ENCODE measurements at places on chromosomes 1 and 21.

GRCh38 chr1:39833121-39833520 is 44.5 kb upstream of the BMP8B start:
- DNase-seq: no peak

DNA sequence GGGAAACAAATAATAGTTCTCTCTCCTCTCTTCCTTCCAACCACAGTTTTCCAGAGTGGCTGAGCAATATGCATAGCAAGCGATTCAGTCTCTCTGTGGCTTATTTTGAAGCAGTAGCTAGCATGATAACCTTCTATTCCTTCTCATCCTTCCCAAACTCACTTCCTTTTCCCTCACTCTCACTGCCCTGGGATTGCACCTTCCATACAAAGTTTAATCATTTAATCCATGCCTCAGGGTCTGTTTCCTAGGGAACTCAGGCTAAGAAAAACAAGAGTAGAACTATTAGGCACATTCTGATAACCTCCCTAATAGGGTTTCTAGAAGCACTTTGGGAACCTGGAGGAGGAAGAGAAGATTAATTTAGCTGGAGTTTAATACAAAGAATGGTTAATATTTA is 97.7 kb upstream of the S1PR1 start:
- DNase-seq: no peak

DNA sequence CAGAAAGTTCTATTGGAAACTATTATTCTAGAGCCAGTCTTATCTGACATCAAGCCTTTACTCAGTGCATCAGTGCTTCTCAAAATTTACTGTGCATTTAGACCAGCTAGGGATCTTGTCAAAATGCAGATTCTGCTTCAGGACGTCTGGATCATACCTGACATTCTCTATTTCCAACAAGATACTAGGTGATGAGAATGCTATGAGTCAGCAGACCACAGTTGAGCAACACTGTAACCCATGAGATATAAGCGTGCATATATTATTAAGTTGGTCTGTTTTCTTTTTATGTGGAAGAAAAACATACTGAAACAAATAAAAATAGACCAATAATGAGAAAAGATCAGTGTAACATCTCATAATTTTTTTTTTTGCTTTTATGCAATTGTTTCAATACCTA is 40.4 kb upstream of the KCNH1 start:
- no peak for DNase-seq

DNA sequence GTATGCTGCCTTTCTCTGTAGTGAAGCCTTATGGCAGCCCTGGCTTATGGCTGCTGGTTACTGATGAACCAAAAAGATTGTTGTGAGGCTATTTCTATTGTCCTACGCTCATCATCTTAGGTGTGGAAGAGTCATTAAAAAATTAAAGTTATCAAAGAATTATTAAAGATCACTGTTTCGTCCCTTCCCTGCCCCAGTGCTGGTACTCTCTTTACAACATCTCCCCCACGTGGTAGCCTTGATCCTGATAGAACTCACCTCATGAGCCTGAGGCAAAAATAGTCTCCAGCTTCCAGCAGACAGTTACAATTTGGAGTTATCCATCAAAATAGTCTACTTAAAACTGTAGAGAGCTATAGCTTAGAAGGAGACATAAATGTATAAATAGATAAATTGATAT is 201.5 kb downstream of the S1PR1 start:
- DNase-seq: no peak

- DNase-seq: no peak
Observed at GRCh38 chr1:1371746-1372711, 3.0 kb downstream of the AURKAIP1 start.

- DNase-seq: no peak
Observed at GRCh38 chr1:59146651-59147358, 150.1 kb upstream of the FGGY start.

GRCh38 chr1:9890224-9890731 is 19.8 kb downstream of the CTNNBIP1 start:
- DNase-seq: peak; percentile 56

GRCh38 chr1:34362949-34363348 is 186.2 kb downstream of the C1orf94 start:
- DNase-seq: no peak

GRCh38 chr1:64135462-64136223 is 67.8 kb upstream of the UBE2U start:
- no peak for DNase-seq

- DNase-seq: no peak
Observed at GRCh38 chr1:212288615-212289014, 3.4 kb downstream of the PPP2R5A start.

DNA sequence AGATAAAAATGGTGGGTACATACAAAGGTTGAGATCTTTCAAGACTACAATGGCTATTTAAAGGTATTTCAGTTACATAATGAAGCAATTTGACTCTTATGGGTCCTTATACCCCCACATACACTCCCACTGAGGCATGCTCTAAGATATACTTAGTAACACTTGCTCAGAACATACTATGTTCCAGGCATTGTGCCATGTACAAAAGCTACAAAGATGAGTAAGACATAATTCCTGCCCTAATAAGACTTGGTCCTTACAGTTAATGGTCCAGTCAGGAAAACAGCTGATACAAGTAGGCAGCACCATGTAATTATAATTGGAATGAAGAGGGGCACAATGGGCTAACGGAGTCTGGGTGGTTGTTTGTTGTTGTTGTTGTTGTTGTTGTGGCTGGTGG is 166.7 kb upstream of the BEND5 start:
- no peak for DNase-seq

DNA sequence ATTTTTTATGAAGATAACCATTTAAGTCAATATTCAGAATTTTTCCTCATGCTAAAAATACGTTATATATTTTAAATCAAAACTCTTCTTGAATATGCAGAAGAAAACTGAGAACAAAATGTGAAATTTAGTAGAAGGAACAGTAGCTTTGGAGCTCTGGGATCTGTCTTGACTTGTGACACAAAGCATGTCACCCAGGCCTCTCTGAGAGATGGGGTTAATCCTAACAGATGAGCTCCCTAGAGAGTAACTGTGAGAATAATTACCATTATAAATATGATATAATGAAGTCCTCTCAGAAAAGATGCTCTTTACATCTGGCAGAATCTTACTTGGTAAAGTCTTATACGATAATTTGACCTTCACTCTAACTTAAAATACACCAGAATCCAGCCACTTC is 272.0 kb downstream of the PTPRC start:
- no peak for DNase-seq

- DNase-seq: no peak
Observed at GRCh38 chr1:90550626-90551406, 166.3 kb downstream of the BARHL2 start.

- DNase-seq: no peak
Observed at GRCh38 chr1:54124472-54124871, 28.3 kb downstream of the CDCP2 start.

GRCh38 chr1:117919376-117919775 is 10.0 kb downstream of the GDAP2 start:
- DNase-seq: peak; percentile 3

GRCh38 chr1:235838021-235838420 is 28.7 kb downstream of the LYST start:
- no peak for DNase-seq

DNA sequence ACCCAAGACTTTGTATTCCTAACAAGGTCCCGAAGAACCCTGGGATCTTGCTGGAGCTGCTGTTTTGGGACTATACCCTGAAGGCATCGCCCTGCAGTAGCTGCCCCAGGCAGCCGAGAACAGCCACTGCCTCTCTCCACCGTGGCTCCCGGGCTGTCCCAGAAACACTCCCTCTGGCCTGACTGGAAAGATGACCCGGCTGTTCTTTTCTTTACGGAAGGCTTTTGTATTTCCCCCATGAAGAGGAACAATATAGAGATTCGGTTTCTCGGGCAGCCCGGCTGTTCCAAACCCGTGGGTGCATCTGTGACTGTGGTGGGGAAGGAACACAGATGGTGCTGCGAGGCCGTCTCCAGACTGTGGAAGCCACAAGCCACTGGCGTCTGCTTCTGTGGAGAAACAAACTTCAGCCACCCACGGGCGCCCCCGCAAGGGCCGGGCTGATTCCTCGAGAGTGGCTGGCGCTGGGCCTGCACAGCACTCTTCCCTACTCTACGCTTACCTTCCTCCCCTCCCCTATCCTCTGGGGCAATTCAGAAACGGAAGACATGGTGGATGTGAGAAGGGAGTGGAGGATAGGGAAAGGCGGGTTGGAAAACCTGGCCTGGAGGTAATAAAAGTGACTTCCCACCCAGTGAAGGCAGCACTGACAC is 33.7 kb upstream of the VASH2 start:
- no peak for DNase-seq

DNA sequence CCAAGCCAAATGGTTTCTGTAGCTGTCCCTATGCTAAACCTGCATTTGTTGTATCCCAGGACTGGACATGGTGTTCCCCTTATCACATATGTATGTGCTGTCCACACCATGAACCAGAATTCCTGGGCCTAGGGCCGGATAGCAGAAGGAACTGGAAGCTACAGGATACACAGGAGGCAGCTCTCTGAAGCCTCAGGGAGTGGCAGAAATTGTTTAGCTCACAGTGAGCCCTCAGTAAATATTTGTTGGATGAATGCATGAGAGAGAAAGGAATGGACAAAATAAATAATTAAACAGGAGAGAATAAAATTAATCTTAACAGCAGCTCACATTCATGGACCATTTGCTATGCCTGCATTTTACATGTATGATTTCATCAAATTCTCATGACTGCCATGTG is 2.1 kb downstream of the NIPAL3 start:
- no peak for DNase-seq

- no peak for DNase-seq
Observed at GRCh38 chr1:51344602-51345299, 14.4 kb upstream of the TTC39A start.
